ENCODE measurements at places on chromosomes 2 and 18.

GRCh38 chr2:96642564-96643360 lies at the start of gene FER1L5:
TSS of gene FER1L5 (plus strand) at chr2:96642764. CDS start at chr2:96642837, 73 bp downstream.
- peak; percentile 31 for DNase-seq

GRCh38 chr2:216710551-216711301 lies 15.4 kb upstream of the IGFBP5 start:
- DNase-seq, result no peak

DNA sequence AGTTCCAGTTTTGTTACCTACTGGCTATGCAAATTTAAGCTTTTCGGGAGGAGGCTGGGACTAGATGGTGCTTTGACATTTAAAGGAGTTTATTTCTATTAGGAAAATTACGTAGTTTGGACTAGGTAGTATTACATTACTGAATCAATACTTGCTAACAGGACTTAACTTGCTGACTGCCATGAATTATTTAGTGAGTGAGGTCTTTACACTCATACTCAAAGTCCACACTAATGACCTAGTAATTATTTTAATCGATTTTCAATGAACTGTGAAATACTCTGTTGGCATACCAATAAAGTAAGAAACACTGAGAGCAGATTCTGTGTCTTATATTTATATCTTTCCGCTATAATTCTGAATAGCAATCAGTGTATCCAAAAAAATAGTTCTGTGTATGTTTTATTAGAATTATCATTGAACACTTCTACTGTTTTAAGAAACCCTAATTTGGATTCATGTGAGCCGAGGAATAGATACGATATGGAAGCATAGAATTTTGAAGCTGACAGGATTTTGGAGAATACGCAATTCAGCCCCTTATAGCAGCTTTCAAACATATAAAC lies 55.0 kb downstream of the CHST9 start:
- peak; percentile 26 for DNase-seq

- DNase-seq, result no peak
Measured at GRCh38 chr18:25672490-25672889, 320.5 kb upstream of the ZNF521 start.

GRCh38 chr2:1802469-1803216 lies 58.3 kb upstream of the PXDN start:
- DNase-seq, result no peak

DNA sequence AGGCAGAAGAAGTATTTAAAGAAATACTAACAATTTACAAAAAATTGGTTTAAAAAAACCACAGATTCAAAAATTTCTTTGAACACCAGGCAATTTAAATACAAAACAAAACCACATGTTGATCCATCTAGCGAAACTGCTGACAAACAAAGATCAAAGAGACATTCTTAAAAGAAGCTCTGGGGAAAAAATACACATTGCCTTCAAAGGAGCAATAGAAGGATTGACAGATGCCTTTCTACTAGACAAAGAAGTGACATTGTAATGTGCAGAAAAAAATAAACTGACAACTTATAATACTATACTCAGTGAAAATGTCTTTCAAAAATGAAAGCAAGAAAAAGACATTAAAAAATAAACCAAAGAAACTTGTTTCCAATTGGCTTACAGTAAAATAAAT lies 12.6 kb upstream of the EIF2AK3 start:
- DNase-seq, result no peak

GRCh38 chr2:122077114-122077513 lies 321.7 kb downstream of the TSN start:
- DNase-seq, result no peak

DNA sequence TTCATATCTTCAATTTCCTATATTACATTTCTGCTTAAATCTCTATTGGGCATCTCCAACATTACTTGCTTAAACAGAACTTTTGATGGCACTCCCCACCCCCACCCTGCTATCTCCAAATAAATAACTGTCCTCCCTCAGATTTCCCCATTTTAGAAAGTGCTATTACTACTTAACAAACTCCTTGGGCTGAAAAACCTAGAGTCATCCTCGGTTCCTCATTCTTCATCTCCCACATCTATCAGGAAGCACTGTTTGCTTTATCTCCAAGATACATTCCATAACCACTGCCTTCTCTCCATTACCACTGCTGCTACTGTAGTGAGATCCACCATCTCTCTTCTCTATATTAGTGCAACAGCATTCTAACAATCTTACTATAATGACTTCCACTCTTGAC lies 150.4 kb upstream of the CYRIA start:
- DNase-seq, result no peak

GRCh38 chr2:138610201-138610953 lies 108.8 kb downstream of the SPOPL start:
- DNase-seq, result no peak

DNA sequence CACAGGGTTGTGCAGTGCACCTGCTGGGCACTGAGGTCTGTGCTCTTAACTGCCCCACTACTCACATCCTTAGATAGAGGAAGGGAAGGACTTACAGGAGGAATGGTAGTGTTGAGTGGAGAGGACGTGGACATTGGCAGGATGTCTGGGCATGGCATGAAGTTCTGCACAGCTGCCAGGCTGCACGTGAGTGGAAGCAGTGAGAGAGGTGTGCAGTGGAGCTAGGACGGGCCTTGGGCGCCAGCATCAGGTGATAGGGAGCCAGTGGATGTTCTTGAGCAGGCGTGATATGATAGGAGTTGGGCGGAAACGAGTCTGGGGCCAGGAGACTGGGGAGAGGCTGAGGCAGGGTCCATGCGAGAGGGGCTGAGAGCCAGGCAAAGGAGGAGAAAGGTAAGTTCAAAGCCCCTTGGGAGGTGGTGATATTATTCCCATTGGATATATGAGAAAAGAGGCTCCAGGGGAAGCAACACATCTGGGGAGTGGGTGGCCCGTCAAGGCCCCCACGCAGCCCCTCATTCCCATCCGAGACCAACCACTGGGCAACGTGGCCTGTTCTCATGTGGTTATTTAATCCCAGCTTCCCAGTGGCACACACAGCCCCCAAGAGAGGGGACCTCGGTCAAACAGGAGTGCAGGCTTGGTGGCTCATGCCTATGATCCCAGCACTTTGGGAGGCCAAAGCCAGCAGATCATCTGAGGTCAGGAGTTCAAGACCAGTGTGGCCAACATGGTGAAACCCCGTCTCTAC lies 45.7 kb upstream of the SNED1 start:
- DNase-seq, result no peak

- no peak for DNase-seq
Measured at GRCh38 chr18:44423814-44424644, 256.7 kb upstream of the SETBP1 start.

GRCh38 chr2:68284896-68285295 lies 32.6 kb upstream of the PPP3R1 start:
- DNase-seq, result no peak

- no peak for DNase-seq
Measured at GRCh38 chr18:13531681-13532325, 194.6 kb downstream of the FAM210A start.

DNA sequence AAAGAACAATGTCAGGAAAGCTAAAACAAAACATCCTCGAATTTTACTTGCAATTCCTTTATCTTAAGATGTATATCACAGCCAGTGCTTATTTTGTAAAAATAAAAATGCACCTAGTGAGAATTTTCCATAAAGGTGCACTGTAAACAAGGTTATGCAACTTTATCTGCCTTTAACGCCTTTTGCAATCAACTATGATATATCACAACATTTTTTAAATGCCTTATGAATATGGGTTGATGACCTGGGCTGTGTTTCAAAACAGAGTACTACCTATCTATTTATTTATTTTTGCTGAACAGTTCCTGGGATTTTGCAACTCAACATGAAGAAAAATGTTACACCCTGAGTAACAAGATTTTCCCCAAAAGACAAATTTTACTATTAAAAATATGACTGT lies 869.8 kb downstream of the CPS1 start:
- DNase-seq, result no peak

- DNase-seq, result no peak
Measured at GRCh38 chr2:46068636-46069035, 228.6 kb upstream of the EPAS1 start.

GRCh38 chr2:29497375-29497774 lies 382.2 kb downstream of the CLIP4 start:
- no peak for DNase-seq

- no peak for DNase-seq
Measured at GRCh38 chr18:50611529-50611941, 51.6 kb downstream of the MAPK4 start.

DNA sequence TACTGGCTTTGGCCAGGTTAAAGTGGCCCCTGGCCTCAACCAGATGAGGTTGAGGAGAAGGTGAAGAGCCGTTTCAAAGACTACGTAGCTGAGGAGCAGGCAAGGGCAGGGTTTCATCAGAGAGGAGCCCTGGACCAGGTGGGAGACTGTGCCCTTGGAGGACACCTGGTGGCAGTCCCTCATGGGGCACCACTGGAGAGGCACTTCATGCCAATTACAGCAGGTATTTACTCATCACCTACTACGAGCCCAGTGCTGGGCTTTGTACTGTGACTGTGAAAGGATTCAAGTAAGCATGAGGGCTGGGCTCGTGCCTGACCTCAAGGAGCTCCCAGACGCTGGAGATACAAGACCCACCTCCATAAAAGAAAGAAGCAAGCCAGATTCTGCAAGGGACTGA lies 37.6 kb downstream of the SMAD7 start:
- DNase-seq, result peak; percentile 36

- no peak for DNase-seq
Measured at GRCh38 chr2:181348107-181348837, 108.9 kb upstream of the ITGA4 start.

DNA sequence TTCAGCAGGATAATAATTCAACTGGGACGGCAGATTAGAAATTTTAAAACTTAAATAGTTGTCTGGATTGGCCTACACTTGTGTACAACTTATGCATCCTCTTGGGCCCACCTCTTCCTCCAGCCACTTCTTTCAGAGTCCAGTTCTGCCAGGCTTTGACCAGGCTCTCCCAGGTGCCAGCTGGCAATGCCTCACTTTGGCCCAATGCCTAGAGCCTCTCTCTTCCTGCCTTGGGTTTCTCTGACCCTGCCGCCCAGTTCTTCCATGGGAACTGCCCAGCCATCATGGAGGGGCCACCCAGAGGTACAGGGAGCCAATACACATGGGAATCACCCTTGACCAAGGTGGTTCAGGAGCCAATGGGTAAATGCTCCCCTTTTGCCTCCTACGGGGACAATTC lies 135.5 kb downstream of the IRS1 start:
- no peak for DNase-seq

DNA sequence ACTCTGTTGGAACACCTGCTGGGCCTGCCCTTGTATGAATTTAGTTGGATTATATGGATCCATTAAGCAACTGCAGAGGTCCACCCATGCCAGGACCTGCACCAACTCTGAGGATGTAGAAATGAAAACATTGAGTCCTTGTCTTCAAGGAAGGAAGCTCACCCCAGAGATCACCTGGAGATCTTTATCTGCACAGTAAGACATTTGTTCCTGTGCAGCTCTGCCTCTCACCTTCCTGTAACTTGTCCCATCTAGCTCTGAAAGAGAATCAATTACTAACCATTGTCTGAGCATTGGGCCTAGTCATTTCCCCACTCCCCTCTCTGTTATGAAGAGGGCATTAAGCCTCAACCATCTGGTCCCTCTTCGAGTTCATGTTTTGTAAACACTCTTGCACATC lies 105.2 kb upstream of the YWHAQ start:
- no peak for DNase-seq

DNA sequence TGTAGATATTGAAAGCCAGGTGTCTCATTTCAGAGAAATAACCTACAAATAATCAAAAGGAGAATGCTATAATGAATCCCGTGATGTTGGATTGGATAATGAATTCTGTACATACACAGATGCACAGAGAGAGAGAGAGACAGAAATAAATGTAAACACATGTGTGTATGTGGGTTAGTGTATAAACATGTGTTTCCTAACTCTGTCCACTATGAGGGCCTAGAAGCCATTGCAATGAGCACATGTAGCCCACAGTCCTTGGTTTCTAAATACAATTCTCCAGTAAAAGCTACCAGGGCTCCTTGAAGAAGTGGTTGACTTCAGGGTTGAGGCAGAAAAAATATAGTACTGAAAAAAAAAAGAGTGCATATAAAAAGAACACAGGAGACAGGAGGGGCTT lies 109.5 kb downstream of the INHBB start:
- DNase-seq, result no peak

- peak; percentile 11 for DNase-seq
Measured at GRCh38 chr2:236352761-236353593, 88.8 kb upstream of the ASB18 start.

GRCh38 chr18:79485788-79486355 lies 90.1 kb downstream of the NFATC1 start:
- no peak for DNase-seq

DNA sequence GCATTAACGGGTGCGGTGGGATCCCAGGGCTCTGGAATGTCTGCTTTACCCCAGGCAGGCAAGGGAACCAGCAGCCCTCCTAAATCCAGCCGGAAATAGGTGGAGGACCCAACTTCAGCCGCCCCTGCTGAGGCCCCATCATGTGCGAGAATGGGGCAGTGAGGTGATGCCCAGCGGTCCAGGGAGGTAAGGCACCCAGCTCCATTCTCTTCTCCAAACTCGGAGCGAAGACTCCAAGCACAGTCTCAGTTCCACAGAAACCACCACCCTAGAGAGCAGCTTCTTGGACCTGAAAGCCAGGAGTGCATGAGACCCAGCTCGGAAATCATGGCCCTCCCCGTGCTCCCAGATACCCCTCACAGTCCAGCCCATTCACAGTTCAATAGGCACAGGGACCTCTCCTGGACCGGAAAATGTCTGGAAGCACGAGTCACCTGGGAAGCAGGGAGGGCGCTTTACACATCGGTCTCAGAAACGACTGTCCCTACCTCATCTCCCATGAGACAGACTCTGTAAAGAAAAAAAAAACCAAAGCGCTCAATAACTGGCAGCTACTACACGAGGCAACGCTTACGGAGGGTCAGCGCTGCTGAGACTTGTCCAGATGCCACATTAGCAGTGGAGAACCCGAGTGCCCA lies 2.0 kb downstream of the SDC1 start:
- no peak for DNase-seq

DNA sequence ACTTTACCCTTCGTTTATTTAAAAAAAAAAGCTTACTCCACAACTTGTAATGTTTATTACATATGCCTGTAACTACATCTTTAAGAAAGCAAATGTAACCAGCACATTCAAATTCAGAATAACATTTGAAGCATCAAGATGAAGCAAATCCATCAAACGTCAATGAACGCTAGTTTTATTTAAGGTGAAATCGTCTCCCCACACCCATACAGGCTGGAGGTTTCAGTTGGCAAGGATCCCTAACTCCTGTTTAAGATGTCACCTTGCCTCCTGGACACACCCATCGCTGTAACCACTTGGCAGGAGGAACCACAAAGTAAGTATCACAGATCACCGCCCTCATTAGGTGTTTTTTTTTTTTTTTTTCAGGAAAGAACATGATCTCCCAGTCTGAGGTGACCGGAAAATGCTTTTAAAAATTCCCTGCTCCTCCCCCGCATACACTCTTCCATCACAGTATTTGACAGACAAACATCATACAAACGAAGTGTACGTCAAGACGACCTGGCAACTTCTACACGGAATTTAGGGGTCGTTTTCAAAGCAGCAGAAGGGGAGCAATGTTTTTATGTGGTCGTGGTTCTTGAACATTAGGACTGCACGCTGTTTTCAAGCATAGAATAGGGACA lies 19.7 kb upstream of the STPG4 start:
- peak; percentile 64 for DNase-seq
